Upper lobe of right lung (tissue), 1 donor: ENCODE measurements at places on chromosomes 1 and 21. TPM values are rescaled to one million over a fixed set of nuclear protein-coding genes. Genes with fewer than 3 reads are reported as not detected.

- no peak for DNase-seq
These were observed 37.3 kb upstream of the IL10 start for GRCh38 chr1:206809504-206810084.

- no peak for DNase-seq
These were observed 298.1 kb downstream of the TM2D1 start for GRCh38 chr1:61426885-61427284.

- DNase-seq: no peak
These were observed 2.6 kb upstream of the CNIH3 start for GRCh38 chr1:224613486-224613885.

- no peak for DNase-seq
These were observed 159.4 kb downstream of the RWDD3 start for GRCh38 chr1:95393434-95393833.

Gene SPATA1
- total RNA-seq: 3.4 TPM
